ENCODE measurements at places on chromosomes 11 and 22.

GRCh38 chr11:22276535-22276934 is 61.6 kb upstream of the SLC17A6 start:
- no peak for DNase-seq

DNA sequence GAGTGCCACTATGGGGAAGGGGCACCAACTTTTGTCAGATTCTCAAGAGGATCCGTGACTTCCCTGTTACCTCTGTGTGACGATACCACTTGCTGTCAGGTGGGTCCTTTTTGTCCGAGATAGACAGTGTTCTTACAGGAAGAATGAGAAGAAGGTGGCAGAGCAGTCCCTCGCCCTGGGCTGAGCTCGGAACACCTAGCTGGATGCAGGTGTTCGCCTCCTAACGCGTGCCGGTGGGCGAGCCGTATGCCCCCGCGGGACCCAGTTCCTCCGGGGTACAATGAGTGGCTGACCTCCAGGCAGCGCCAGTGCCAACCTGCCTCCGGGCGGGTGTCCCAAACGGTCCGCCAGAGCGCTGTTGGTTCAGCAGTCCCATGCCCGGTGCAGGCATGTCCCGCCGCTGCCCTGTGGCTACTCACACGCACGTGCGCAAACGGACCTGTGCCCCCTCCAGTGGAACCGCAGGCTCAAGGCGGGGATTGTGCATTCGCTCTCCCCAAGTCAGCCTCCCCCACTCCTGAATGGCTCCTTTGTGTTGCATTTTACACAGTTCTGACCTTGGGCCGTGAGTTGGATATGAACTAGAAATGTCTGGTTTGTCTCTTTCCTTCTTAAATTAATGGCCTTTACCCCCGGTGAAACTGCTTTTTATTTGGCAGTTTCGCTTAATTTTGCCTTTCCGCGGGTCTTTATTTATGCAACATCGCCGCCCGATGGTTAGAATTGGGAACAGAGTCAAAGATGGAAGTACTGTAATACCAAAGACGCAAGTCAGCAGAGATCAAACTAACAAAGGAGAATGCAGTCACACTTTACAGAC is 1.1 kb upstream of the ABTB2 start:
- DNase-seq: peak; percentile 78

DNA sequence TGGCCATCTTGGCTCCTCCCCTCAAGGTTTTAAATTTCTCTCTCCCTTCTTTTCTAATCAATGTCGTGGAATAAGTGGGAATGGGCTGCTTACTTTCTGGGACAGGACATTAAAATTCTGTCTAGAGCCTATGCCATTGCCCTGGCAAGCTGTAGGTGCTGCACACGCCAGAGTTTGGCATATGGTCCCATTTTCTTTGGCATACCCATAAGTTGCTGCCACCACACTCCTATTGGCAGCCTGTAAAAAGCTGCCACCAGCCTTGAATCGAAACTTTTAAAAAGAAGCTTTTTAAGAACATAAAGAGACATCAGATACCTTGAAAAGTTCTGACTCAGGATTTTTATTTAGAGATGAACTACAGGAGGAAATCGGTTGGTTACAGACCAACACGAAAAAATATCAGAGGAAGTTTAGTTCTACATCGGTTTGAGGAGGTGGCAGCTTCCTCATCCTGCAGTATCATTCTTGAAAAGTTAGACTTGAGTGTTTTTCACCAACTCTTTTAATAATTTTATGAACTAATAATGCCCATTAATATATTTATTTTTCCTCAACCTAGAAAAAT is 517.8 kb upstream of the ANO5 start:
- DNase-seq: no peak

GRCh38 chr11:112364962-112365481 is 104.4 kb upstream of the PLET1 start:
- DNase-seq: peak; percentile 100

DNA sequence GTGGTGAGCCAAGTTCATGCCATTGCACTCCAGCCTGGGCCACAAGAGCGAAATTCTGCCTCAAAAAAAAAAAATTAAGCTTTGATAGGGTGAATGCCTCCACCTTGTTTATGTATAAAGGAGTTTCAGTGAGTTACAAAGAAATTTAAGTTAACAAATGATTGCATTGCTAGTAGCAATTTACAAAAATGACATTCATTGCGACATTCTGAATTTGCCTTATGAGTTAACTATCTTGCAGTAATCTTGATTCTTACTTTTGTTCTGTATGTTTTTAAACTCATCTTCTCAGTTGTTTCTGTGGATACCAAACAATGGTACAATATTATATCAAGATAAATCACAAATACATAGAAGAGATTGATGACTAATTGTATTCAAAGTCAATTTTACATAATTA is 207.0 kb downstream of the DDX10 start:
- peak; percentile 19 for DNase-seq
